Erythroblast (primary cell): ENCODE measurements at places on chromosomes 16 and 17.

- DNase-seq: no peak
Measured at GRCh38 chr17:79407385-79407784, 203.5 kb downstream of the RBFOX3 start.

DNA sequence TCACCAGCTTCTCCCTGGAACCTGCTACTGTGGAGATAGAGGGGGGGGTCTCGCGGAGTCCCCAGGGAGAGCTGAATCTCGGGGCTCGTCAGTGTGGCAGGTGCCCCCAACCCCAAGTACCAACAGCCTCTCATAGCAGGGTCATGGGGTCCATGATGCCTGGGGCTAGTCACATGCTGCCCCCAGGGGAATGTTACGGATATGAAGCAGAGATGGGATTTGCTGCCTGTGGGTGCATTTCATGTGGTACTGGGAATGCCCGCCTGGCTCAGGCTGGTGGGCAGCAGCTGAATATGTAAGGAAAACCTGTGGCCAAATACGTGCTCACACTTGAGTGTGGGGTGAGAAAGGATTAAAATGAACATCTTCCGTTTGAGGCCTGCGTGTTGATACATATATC is 49.4 kb downstream of the MEAK7 start:
- no peak for DNase-seq

- DNase-seq: no peak
Measured at GRCh38 chr17:77832180-77832560, 126.3 kb upstream of the TNRC6C start.

GRCh38 chr16:49467540-49468372 is 94.2 kb downstream of the C16orf78 start:
- DNase-seq: no peak

- no peak for DNase-seq
Measured at GRCh38 chr17:1727258-1727789, 2.8 kb downstream of the WDR81 start.

- no peak for DNase-seq
Measured at GRCh38 chr16:28991687-28992086, 6.8 kb downstream of the LAT start.

- peak; percentile 50 for DNase-seq
Measured at GRCh38 chr16:58025351-58026138, at the start of gene MMP15. MMP15 (plus strand) TSS chr16:58025754; CDS start chr16:58026351, 597 bp downstream.

GRCh38 chr17:57928928-57929327 is 26.3 kb downstream of the CUEDC1 start:
- peak; percentile 37 for DNase-seq

DNA sequence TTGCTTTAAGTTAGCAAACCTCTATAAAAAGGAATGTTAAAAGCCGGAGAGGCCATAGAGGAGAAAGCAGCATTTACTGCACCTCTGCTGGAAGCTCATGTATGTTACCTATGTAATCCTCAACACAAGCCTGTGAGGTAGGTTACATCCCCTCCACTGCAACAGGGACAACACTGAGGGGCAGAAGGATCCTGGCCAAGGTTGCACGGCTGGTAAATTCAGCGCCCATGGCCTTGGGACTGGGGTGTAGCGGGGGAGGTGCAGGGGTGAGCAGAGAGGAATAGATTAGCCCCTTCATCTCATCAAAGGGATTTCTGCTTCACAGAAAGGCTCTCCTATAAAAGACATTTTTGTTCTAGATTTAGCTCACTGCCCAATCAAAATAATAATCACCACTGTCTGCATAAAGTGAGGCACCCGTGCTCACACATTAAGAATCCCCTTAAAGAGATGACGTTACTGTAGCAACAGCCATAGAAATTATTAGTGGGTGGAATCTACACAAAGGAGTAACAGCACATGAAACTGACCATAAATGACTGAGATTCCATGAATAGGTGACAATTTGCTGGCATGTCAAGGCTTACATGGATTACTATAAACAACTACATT is 3.3 kb downstream of the ZCCHC14 start:
- DNase-seq: no peak

GRCh38 chr16:21646721-21647561 is 5.5 kb downstream of the IGSF6 start:
- no peak for DNase-seq
